ENCODE measurements at places on chromosomes 2 and 18. TPM values are rescaled to one million over a fixed set of nuclear protein-coding genes. Genes with fewer than 3 reads are reported as not detected.

The TAF4B gene
- total RNA-seq = 17.8 TPM

DNA sequence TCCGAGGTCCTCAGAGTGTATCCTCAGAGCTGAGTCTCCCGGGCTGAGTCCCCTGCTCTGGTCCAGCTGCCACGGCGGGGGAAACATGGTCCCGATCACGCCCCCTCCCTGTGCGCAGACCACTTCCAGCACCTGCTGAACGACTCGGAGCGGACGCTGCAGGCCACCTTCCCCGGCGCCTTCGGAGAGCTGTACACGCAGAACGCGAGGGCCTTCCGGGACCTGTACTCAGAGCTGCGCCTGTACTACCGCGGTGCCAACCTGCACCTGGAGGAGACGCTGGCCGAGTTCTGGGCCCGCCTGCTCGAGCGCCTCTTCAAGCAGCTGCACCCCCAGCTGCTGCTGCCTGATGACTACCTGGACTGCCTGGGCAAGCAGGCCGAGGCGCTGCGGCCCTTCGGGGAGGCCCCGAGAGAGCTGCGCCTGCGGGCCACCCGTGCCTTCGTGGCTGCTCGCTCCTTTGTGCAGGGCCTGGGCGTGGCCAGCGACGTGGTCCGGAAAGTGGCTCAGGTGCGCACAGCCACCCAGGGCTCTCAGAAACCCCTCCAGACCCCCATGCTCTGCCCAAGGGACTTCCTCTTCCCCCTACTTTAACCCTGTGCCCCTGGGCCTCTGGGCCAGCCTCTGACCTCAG lies 26.7 kb downstream of the GPC1 start:
- no peak for DNase-seq
- no peak overlapping the region for H3K4me3 ChIP-seq
- H3K27me3 ChIP-seq = no peaks in the 10 kb centered on the region
- peaks cover 15% of the 10 kb centered on the region for H3K36me3 ChIP-seq
- H3K27ac ChIP-seq = no peak overlapping the region
- peaks cover 5% of the 10 kb centered on the region for H3K4me1 ChIP-seq

GRCh38 chr2:9467687-9468086 lies 6.7 kb upstream of the IAH1 start:
- DNase-seq = no peak
- H3K27ac ChIP-seq = no peak overlapping the region
- no peak overlapping the region for H3K4me3 ChIP-seq
- H3K4me1 ChIP-seq = no peaks in the 10 kb centered on the region

The PRKAG3 gene
- not detected for total RNA-seq

GRCh38 chr2:101474731-101475384 lies at the start of gene RFX8:
RFX8 (minus strand) TSS chr2:101475112; CDS start chr2:101466848, 8,264 bp downstream.
- no peaks in the 10 kb centered on the region for H3K4me1 ChIP-seq
- H3K27ac ChIP-seq = no peak within 1 kb of the TSS
- H3K27me3 ChIP-seq = no peaks in the 10 kb centered on the region
- H3K36me3 ChIP-seq = no peaks in the 10 kb centered on the region
- DNase-seq = no peak

GRCh38 chr2:55804535-55804934 lies 110.9 kb upstream of the PNPT1 start:
- no peaks in the 10 kb centered on the region for H3K36me3 ChIP-seq
- H3K27me3 ChIP-seq = no peaks in the 10 kb centered on the region
- no peak for DNase-seq
- H3K4me3 ChIP-seq = no peak overlapping the region
- no peak overlapping the region for H3K27ac ChIP-seq

- no peak overlapping the region for H3K27ac ChIP-seq
- no peaks in the 10 kb centered on the region for H3K36me3 ChIP-seq
- no peaks in the 10 kb centered on the region for H3K27me3 ChIP-seq
- no peak overlapping the region for H3K4me3 ChIP-seq
Measured at GRCh38 chr18:77209587-77209986, 40.1 kb upstream of the GALR1 start.

DNA sequence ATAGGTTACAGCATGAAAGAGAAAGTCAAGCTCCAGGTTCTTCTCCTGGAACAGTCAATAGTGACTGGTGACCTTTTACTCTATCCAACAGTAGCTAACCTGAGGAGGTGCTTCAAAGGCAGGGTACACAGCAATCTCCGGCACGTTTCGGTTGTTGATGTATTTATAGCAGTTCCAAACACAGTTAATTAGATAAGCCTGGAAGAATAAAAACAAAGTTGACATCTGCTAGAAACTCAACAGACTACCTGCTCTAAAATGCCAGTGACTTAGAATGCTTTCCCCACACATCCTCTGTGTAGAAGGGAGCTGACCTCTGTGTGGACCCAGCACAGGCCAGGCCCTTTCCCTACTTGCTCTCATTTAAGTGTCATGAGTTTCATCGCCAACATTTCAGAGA lies 17.2 kb downstream of the LAPTM4A start:
- no peak overlapping the region for H3K4me3 ChIP-seq
- H3K27me3 ChIP-seq = no peaks in the 10 kb centered on the region
- H3K36me3 ChIP-seq = peaks cover 38% of the 10 kb centered on the region

DNA sequence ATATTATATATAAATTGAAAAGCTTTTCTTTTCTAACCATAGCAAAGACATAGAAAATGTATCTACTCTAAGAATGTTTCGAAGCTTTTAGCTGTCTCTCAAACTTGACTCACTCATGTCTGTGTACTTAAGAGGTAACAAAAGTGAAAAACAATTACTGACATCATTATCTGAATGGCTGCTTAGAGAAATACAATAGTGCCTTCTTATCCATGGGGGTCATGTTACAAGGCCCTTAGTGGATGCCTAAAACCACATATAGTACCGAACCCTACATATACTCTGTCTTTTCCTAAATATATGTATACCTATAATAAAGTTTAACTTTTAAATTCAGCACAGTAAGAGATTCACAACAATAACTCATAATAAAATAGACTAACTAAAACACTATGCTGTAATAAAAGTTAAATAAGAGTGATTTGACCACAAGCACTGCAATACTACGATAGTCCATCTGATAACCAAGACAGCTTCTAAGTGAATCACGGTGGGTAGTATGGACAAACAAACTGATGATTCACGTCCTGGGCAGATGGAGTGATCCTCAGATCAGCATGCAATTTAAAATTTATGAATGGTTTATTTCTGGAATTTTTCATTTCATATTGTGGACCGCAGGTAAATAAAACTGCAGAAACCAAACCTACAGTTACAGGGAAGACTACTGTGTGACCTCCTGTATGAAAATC lies 246.2 kb downstream of the XIRP2 start:
- no peak for DNase-seq
- no peaks in the 10 kb centered on the region for H3K4me1 ChIP-seq
- H3K27me3 ChIP-seq = no peaks in the 10 kb centered on the region
- no peaks in the 10 kb centered on the region for H3K36me3 ChIP-seq

GRCh38 chr2:188201639-188202038 lies 90.0 kb upstream of the GULP1 start:
- H3K27ac ChIP-seq = no peak overlapping the region
- no peaks in the 10 kb centered on the region for H3K27me3 ChIP-seq
- no peak for DNase-seq
- no peaks in the 10 kb centered on the region for H3K36me3 ChIP-seq
- H3K4me3 ChIP-seq = no peak overlapping the region

The ANKRD30B gene
- total RNA-seq = not detected

The EPC2 gene
- 19.6 TPM for total RNA-seq

- no peak overlapping the region for H3K27ac ChIP-seq
- H3K4me3 ChIP-seq = no peak overlapping the region
- no peaks in the 10 kb centered on the region for H3K36me3 ChIP-seq
- H3K27me3 ChIP-seq = no peaks in the 10 kb centered on the region
- DNase-seq = no peak
Measured at GRCh38 chr2:229539628-229540027, 174.7 kb downstream of the DNER start.

DNA sequence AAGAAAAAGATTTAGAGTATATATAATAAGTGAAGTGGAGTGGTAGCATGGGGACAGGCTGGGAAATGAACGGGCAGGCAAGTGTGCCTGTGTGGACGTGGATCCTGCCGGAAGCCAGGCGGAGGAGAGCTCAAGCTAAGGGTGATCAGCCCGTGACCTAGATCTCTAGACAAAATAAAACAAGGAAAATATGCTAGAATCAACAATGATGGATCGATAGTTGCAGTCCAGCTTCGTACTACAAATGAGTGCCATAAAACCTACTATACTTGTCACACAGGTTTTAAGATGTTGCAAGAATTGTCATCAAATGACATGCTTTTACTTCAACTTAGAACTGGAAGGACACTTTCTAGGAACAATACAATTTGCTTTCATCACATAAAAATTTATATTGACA lies 8.5 kb downstream of the EIF2AK2 start:
- peaks cover 12% of the 10 kb centered on the region for H3K36me3 ChIP-seq
- H3K27me3 ChIP-seq = no peaks in the 10 kb centered on the region
- no peaks in the 10 kb centered on the region for H3K4me1 ChIP-seq
- H3K27ac ChIP-seq = no peak overlapping the region
- no peak overlapping the region for H3K4me3 ChIP-seq
- no peak for DNase-seq

DNA sequence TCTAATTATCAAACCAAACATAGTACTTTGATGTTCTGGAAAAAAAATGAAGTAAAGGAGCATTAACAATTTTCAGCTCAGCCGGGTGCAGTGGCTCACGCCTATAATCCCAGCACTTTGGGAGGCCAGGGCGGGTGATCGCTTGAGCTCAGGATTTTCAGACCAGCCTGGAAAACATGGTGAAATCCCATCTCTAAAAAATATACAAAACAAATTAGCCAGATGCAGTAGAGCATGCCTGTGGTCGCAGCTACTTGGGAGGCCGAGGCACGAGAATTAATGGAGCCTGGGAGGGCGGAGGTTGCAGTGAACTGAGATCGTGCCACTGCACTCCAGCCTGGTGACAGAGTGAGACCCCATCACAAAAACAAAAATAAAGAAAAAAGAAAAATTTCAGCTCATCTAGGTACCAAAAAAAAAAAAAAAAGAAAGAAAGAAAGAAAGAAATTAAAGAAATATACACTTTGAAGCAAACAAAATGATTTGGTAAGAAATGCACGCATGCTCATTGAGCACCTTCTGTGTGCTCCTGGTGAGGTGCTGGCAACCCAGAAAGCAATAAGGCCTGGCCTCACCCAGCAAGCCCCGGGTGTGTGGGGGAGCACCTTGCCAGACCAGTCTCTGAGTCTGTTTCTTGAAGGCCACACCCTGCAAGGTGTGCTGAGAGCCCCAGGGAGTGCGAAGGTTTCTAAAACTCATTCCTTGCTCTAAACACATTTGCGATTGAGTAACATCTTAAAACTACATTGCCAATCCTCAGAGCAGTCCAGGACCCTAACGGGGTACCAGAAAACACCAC lies 133.5 kb downstream of the TFCP2L1 start:
- no peak overlapping the region for H3K27ac ChIP-seq
- no peak for DNase-seq
- H3K4me1 ChIP-seq = no peaks in the 10 kb centered on the region
- H3K36me3 ChIP-seq = no peaks in the 10 kb centered on the region
- no peaks in the 10 kb centered on the region for H3K27me3 ChIP-seq

- peaks cover 50% of the 10 kb centered on the region for H3K36me3 ChIP-seq
- DNase-seq = no peak
- peaks cover 41% of the 10 kb centered on the region for H3K4me1 ChIP-seq
- H3K27ac ChIP-seq = 0 out of 2 replicates have a peak overlapping the region, but pooled peaks have one; percentile 77
- no peak overlapping the region for H3K4me3 ChIP-seq
- no peaks in the 10 kb centered on the region for H3K27me3 ChIP-seq
Measured at GRCh38 chr18:50282521-50283335, 1.4 kb upstream of the MBD1 start.

- H3K27ac ChIP-seq = no peak overlapping the region
- H3K36me3 ChIP-seq = no peaks in the 10 kb centered on the region
Measured at GRCh38 chr2:41877114-41877678, 170.6 kb upstream of the PKDCC start.

DNA sequence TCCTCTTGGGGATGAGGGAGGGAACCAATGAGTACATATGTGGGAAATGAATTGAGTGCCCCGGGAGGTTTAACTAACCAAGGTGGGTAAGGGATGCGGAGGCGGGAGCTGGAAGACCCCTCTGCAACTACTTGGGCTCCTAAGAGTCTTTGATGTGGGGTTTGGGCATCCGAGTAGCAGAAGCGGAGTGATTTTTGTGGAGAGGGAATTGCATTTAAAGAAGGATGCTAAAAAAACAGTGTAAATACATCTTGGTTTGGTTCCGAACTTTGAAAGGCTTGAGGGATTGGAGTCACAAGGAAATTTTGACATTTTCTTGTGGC lies 215.7 kb downstream of the MCFD2 start:
- H3K4me1 ChIP-seq = peaks cover 21% of the 10 kb centered on the region
- peak overlapping the region; percentile 89 for H3K27ac ChIP-seq
- no peak for DNase-seq
- H3K36me3 ChIP-seq = no peaks in the 10 kb centered on the region
- H3K27me3 ChIP-seq = no peaks in the 10 kb centered on the region

DNA sequence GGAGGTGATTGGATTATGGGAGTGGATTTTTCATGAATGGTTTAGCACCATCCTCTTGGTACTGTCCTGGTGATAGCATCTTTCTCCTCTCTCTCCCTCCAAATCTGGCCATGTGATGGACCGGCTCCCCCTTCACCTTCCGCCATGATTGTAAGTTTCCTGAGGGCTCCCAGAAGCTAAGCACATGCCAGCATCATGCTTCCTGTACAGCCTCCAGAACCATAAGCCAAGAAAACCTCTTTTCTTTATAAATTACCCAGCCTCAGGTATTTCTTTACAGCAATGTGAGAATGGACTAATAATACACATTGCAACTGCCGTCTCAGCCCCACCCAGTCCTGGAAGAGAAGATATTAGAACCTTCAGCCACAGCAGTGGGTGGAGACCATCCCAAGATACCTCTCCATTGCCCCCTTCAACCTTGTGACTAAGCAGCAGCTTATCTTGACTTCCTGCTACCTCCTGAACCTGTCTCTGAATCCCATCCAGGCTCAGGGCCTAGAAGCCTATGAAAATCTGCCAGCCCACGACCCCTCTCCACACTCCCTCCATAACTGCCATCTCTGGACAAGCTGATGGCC lies 81.8 kb upstream of the AGAP1 start:
- no peaks in the 10 kb centered on the region for H3K27me3 ChIP-seq
- H3K36me3 ChIP-seq = no peaks in the 10 kb centered on the region
- no peak for DNase-seq
- H3K4me1 ChIP-seq = no peaks in the 10 kb centered on the region
- H3K27ac ChIP-seq = no peak overlapping the region

DNA sequence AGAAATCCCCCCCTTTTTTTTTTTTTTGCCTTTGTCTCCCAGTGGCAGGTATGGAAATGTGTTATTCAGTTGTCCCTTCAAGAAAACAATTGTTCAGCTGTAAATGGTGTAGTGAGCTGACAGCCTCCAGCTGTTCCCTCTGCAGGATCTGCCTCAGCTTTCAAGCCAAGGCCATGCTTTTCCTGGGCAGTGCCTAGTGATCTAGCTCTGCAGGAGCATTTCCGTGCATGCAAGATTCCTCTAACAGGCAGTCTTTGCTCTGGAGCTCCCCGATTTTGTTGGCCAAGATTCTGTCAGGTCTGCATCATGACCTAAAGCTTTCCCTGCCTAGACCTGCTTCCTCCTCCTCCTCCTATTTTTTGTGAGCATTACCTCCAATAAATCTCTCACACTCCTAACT lies 300.7 kb upstream of the UBE2E3 start:
- no peaks in the 10 kb centered on the region for H3K36me3 ChIP-seq
- no peak overlapping the region for H3K4me3 ChIP-seq
- H3K27ac ChIP-seq = no peak overlapping the region
- DNase-seq = no peak
- H3K27me3 ChIP-seq = no peaks in the 10 kb centered on the region

The ABCG5 gene
- not detected for total RNA-seq

The NUP35 gene
- total RNA-seq = 33.4 TPM
